Thymus (tissue), 14 donors: ENCODE measurements at places on chromosomes 13 and 19.

GRCh38 chr19:50679177-50680125, 30.2 kb downstream of the C19orf81 start:
- DNase-seq: peak; percentile 25

GRCh38 chr13:97568850-97569249, 134.9 kb downstream of the RAP2A start:
- DNase-seq: no peak

DNA sequence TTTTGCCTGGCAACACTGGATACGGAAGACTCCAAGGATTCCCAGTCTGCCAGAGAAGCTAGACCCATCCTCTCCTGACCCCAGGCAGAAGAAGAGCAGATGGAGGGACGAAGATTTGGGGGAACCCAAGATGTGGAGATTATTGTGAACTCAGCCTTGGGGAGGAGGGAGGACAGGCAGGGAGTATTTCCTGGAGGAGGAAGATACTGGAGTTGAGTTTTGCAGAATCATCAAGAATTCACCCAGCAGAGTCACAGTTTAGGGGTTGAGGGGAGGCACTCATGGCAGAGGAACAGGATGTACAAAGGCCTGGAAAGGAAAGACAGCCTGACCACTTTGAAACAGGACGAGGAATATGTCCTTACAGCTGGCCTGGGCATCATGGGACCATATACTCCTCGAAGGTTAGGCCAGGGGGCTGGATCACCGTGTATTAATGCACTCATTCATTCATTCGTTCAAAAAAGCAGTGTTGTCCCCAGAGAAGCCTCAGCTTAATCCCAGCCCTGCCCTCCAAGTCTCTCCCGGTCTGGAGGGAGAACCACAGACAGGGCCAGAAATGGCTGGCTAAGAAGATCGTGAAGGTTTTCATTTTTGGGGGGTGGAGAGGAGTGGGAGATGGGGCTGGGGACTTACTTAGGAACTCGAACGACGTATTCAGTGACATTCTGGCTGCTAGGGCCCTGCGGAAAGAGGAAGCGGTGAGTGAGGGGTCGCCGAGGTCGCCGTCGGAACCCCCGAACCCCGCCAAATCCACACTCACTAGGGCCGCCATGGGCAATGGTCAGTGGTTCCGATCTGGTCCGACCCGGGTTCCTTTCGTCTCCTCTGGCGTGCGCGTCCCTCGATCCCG, 517 bp downstream of the GTF2F1 start:
- no peak for DNase-seq

- no peak for DNase-seq
Measured at GRCh38 chr13:97120346-97120745, 101.8 kb upstream of the MBNL2 start.

- no peak for DNase-seq
Measured at GRCh38 chr19:10836479-10837330, 693 bp upstream of the TMED1 start.

DNA sequence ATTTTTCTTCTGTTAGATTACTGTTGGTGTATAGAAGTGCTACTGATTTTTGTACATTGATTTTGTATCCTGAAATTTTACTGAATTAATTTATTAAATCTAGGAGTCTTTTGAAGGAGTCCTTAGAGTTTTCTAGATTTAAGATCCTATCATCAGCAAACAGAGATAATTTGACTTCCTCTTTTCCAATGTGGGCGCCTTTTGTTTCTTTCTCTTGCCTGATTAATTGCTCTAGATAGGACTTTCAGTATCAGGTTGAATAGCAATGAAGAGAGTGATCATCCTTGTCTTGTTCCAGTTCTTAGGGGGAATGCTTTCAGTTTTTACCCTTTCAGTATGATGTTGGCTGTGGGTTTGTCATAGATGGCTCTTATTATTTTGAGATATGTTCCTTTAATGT, 5.6 kb upstream of the CD33 start:
- DNase-seq: no peak

DNA sequence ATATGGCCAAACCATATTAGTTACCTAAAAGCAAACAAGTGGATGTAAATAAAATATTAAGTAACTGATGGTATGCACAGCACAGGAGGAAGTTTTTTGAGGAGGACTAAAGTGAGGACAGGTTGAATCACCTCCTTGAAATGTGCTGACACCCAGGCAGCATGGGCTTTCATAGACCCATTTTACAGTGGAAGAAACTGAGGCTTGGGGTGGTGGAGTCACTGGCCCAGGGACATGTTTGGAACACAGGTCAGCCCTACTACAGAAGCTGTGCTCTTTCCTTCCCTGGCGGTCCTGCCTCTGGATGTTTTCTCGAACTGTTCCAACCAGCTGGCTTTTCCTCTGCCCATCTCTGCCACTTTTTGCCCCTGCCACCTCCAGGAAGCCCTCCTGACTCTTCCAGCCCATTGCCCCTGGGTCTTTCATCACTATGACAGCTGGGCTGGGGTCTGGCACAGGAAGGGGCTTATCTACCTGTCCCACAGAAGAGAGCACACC, 11.2 kb upstream of the PTPRS start:
- DNase-seq: no peak

DNA sequence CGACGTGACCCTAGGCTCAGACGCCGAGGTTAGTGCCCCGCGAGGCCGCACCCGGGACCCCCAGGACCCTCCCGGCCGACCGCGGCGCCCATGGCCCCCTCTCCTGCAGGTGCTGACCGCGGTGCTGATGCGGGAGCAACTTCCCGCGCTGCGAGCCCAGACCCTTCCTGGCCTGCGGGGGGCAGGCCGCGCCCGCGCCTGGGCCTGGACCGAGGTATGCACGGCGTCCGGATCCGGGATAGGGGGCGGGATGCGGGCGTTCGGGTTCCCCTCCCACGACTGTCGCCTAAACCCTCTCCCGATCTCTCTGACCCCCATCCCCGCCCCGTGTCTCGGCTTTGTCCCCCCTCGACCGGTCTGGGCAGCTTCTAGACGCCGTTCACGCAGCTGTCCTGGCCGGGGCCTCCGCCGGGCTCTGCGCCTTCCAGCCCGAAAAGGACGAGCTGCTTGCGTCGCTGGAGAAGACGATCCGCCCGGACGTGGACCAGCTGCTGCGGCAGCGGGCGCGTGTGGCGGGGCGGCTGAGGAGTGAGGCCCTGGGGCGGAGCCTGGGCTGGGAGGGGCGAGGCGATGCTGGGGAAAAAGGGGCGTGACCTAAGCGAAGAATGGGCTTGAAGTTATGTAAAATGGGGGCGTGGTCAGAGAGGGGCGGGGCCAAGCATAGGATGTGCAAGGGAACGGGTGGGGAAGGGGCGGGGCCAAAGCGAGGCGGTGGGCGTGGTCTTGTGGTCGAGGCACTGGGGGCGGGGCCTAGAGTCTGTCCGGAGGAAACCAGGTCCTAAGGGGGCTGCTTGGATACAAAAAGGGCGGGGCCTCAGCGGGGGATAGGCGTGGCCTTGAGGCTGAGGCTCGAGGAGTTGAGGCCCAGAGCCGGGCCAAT, 16.0 kb upstream of the COLGALT1 start:
- DNase-seq: peak; percentile 89
